Stimulated activated CD4-positive, alpha-beta T cell treated with anti-CD3 and anti-CD28 coated beads, TNF-alpha, amount 100 ng/mL, for 24 hours (primary cell): ENCODE measurements at places on chromosomes 6 and 20.

GRCh38 chr20:7497985-7498384 lies 442.3 kb downstream of the HAO1 start:
- DNase-seq: no peak

DNA sequence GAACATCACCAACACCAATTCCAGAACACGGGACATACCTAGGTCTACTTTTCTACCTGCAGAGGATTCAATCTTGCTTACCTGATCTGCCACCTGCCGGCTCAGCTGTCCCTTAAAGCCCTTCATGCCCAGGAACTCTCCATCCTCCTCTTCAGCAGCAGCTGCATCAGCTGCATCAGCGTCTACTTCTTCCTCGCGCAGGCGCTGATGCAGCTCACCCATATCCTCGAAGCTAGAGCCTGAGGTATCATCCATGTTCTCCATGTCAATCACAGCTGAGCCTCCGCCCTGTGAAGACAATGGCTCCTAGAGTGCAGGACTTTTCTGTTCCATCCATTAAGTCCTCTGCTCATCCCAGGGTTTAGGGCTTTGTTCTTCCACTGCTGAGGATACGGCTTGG lies 918 bp downstream of the YIPF3 start:
- no peak for DNase-seq

DNA sequence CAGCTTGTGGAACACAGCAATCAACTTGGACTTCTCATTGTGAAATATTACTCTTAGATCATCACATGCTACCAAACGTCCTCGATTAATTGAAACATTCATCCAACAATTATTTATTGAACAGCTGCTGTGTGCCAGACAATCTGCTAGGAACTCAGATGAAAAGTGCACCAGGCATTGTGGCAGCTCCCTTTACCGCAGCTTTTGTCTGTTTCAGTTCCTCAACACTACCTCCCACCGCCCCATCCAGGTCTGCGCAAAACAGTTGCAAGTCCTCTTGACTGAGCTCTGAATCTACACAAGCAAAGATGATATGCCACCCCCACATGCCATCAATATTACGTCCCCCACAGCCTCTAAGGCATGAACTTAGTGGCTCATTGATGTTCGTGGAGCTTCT lies 1094.4 kb upstream of the MAP3K7 start:
- DNase-seq: no peak

DNA sequence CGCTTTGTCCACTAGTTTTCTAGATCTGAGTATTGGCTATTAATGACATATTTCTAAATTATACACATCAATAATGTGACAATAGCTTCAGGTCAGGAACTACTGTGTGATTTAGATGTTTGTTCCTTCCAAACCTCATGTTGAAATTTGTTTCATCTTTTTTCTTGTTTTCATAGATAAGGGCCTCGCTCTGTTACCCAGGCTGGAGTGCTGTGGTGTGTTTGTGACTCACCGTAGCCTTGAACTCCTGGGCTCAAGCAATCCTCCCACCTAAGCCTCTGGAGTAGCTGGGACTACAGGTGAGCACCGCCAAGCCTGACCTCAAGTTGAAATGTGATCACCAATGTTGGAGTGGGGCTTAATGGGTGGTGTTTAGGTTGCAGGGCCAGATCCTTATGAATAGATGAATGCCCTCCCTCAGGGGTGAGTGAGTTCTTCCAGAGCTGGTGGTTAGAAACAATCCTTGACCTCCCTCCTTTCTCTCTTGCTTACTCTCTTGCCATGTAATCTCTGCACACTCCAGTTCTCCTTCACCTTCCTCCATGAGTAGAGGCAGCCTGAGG lies 5.9 kb upstream of the NQO2 start:
- no peak for DNase-seq

GRCh38 chr6:28137505-28137981 lies 4.1 kb upstream of the ZKSCAN8 start:
- no peak for DNase-seq

- no peak for DNase-seq
Observed at GRCh38 chr6:130547723-130548122, 181.9 kb downstream of the TMEM200A start.

DNA sequence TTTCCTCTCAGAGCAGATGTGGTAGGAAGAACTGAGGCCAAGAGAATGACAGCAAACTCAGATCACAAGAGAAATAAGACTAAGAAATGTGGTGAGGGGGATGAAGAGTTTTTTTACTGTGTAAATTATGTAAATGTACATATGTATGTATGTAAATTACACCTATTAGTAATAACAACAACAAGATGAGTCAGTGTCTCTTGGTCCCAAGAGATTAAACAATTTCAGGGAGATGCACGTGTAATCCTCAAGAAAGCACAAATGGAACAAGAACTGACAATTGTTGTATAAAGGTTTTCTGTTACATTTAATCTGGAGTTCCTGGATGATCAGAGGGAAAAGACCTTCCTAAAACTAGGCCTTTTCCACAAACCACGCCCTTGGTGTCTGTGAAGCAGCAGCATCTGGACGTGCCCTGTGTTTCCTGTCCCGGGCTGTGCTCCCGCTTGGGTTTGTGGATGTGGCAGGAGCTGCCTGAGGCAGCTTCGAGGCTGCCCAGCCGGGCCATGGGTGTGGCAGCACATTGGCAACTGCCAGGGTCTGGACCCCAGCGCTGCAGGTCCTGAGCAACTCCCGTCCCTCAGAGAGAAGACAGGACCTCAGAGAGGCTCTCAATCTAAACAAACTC lies 994 bp downstream of the CLDN20 start:
- no peak for DNase-seq

- DNase-seq: no peak
Observed at GRCh38 chr6:21309807-21310221, 283.7 kb upstream of the SOX4 start.

DNA sequence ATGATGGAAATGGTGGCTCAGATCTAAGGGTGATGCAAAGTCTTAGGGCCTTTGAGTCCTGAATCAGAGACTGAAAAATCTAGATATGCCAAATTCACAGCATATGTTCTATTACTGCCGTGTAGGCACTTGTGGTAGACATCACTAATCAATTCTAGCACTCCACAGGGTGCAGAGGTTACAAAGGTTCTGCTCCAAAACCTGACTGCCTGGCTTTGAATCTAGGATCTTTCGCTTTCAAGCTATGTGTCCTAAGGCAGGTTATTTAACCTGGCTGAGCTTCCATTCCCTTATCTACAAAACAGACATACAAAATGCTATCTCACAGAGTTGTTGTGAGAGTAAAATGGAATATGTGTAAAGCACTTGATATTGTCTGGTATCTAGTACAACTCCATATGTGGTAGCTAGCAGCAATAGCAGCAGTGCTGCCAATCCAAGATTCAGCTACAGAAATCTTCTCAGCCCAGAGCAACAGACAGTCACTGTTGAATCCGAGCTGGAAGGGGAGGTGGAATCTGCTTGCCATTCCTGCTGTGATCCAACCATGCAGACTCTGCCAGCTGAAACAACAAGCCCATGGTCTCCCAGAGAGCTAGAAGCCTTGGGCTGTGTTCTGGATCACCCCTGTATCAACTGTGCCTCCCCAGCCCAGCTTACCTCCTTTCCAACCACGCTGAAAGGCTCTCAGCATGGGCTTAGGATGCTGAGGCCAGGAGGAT lies 206.9 kb downstream of the TFAP2C start:
- DNase-seq: no peak

GRCh38 chr6:17601386-17601703 lies 1.2 kb downstream of the FAM8A1 start:
- DNase-seq: no peak

DNA sequence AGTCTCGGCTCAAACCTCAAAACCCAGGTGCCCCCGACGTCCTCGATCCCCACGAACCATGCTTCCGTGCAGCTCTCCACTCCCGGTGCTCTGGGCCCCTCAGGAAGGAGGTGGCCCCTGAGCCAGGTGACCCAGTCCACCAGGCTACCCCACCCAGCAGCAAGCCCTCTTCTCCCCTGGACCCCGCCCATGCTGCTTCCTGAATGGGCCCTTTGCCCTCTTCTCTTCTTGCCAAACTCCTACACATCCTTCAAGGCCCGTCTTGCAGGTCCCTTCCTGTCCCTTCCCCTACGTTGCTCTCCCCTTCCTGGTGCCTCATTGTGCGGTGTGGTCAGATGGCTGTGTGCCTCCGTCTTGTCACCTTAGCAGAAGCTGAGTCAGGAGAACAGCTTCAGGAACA lies 3.4 kb upstream of the GATA5 start:
- DNase-seq: no peak

DNA sequence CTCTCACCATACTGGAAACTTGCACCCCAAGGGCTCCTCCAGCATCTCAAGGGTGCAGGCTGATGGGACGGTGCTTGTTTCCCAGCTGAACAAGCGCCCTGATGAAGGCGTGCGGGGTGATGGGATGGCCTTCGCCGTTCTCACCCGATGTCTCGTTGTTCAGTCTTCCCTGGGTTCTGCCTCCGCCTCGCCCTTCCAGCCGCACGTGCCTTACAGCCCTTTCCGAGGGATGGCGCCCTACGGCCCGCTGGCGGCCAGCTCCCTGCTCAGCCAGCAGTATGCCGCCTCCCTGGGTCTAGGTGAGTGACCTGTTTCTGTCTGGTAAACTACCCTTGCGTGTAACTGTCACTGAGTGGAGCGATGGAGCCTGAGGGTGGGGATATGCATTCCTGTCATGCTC lies 3.9 kb downstream of the LSM14B start:
- DNase-seq: no peak

GRCh38 chr20:61784801-61785566 lies 280.7 kb downstream of the TAF4 start:
- DNase-seq: no peak

GRCh38 chr20:8787090-8787489 lies 281.8 kb upstream of the PLCB4 start:
- no peak for DNase-seq

DNA sequence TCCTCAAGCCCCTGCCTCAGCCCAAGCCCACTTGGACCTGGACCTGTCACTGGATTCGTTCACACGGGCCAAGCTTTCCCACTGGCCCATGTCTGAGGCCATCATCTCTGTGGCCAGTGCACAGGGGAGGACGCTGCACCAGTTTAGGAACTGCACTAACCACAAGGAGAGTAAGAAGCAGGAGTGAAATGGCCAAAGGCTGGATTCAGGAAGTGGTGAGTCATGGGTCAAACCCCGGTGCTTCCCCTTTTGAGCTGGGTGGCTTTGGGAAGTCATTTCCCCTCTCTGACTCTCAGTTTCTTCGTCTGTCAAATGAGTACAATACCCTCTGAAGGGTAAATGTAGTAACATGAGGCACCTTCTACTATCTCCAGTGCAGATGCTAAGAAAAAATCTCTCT lies 87.9 kb downstream of the CD40 start:
- DNase-seq: no peak

GRCh38 chr6:139577763-139578604 lies 203.5 kb upstream of the CITED2 start:
- no peak for DNase-seq

DNA sequence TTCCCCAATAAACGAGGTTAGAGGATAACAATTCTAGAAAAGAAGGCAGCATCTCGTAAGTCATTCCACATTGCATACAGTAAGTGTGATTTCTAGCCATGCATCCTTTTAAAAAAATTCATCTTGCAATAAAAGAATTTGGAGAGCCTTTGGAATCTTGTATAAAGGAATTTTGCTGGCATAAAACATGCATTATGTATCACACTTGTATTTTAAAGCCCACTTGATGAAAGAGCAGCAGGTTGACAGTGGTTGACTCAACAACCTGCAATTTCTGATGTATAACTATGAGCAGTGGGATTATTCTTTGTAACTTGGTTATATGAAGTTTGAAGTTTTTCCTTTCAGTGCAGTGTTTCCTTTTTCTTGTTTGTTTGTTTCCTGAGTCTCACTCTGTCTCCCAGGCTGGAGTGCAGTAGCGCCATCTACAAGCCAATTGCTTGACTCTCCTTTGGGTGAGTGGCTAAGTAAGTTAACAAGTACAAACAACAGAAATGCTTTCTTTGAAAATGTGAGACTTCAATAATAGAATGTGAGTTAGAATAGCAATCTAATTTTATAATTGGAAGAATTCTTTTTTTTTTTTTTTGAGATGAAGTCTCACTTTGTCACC lies 39.9 kb downstream of the JARID2 start:
- DNase-seq: no peak

- no peak for DNase-seq
Observed at GRCh38 chr6:18047406-18047805, 60.0 kb upstream of the KIF13A start.

GRCh38 chr6:113684382-113684901 lies 172.7 kb upstream of the MARCKS start:
- no peak for DNase-seq

GRCh38 chr6:14709066-14709670 lies 536.7 kb upstream of the JARID2 start:
- no peak for DNase-seq

DNA sequence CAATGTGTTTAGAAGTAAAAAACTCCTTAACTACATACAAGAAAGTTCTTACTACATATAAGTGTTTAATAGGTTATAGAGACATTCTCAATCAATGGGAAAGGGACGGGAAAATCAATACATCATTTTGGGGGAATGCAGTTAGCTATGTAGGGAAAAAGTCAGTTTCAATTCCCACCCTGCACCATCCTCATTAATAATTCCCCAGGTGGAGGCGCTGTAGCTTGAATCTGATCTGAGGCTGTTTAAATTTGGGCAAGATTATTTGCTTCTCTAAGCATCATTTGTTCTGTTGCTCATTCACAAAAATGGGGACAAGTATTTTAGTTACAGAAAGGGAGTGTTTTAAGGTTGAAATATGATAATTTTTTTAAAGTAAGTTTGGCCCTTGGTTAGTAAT lies 19.1 kb downstream of the OLIG3 start:
- DNase-seq: no peak

GRCh38 chr20:5913166-5913565 lies 37.2 kb downstream of the TRMT6 start:
- no peak for DNase-seq

- DNase-seq: peak; percentile 13
Observed at GRCh38 chr6:24743265-24743943, 24.4 kb upstream of the C6orf62 start.

- DNase-seq: peak; percentile 40
Observed at GRCh38 chr6:83215131-83216047, 22.2 kb downstream of the RWDD2A start.

DNA sequence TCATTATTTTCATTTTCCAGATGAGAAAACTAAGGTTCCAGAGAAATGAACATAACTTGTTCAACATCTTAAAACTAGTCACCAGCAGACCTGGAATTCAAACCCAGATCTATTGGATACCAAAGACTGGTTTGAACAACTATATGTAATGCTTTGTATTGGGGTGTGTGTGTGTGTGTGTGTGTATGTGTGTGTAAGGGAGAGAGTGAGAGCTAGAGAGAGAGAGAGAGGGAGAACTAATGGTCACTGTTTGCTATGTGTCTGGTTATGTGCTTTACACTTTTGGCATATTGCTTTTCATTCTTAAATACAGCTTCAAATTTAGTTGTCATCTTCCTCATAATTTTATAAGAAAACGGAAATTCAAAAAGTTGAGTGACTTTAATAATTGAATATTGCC lies 134.7 kb upstream of the ZNF217 start:
- DNase-seq: no peak

DNA sequence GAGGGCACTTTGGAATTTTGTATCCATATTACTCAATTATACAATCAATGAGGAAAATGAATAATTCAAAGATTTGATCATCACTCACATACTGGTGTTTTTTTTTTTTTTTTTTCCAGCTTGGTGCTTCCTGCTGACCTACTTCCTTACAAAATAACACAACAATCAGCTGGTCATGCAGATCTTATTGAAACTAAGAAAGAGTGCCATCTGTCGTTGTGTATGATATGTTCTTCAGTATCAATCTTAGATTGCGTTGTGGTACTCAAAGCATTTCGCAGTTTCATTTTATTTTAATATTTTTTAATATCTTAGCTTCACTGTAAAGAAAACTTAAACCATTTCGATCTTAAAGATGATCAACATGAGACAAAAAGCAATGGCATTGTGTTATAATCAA lies 155.6 kb downstream of the OGFRL1 start:
- DNase-seq: no peak

- DNase-seq: no peak
Observed at GRCh38 chr6:33160096-33160495, 32.2 kb downstream of the COL11A2 start.
